CD4-positive, alpha-beta T cell (primary cell): ENCODE measurements at places on chromosomes 12 and 14. TPM values are rescaled to one million over a fixed set of nuclear protein-coding genes. Genes with fewer than 3 reads are reported as not detected.

Gene FGF23
- total RNA-seq = not detected

Gene LAG3
- total RNA-seq = 1.4 TPM

Gene OR10A7
- not detected for total RNA-seq

Gene RNASE1
- total RNA-seq = not detected

- DNase-seq = no peak
These were observed 71.1 kb upstream of the NUDT4 start for GRCh38 chr12:93306636-93307035.

DNA sequence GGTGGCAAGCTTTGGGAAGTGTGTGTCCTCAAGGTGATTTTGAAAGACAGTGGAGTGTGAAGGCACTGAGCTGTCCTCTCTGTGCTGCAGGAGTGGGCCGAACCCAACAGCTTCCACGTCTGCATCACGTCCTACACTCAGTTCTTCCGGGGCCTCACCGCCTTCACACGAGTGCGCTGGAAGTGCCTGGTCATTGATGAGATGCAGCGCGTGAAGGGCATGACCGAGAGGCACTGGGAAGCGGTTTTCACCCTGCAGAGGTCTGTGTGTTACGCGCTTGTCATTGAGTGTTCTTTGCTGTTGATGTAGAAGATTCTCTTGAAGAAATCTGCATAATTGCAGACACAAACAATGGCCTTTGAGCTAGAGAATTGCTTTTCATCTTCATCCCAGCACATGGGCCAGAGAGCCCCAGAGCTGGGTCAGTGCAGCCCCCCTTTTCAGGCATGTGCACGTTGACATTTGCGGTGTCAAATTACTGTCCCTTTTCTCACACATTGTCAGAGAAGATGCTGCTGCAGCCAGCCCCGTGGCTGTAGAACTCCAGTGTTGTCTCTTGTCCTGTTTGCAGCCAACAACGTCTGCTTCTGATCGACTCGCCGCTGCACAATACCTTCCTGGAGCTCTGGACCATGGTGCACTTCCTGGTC lies 63.3 kb downstream of the EP400 start:
- DNase-seq = no peak

DNA sequence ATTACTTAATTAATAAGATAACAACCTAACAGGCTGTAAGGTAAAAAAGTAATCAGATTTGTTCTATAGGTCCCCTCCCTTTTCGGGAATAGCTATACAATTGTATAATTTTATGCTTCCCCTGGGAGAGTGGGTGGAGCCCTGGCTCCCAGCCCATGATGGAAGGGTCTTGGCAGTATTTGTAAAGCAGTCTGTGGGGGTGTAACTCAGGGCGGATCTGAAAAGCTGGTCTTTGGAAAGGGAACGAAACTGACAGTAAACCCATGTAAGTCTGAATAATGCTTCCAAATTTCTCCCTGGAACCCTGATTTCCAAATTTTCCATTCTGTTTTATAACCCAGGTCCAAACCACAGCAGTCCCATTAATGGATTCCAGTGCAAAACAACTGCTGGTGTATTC lies 110.4 kb downstream of the DAD1 start:
- DNase-seq = no peak

GRCh38 chr12:2373307-2373706 lies 320.5 kb downstream of the CACNA1C start:
- DNase-seq = no peak

GRCh38 chr12:39672976-39673375 lies 53.4 kb upstream of the ABCD2 start:
- no peak for DNase-seq

DNA sequence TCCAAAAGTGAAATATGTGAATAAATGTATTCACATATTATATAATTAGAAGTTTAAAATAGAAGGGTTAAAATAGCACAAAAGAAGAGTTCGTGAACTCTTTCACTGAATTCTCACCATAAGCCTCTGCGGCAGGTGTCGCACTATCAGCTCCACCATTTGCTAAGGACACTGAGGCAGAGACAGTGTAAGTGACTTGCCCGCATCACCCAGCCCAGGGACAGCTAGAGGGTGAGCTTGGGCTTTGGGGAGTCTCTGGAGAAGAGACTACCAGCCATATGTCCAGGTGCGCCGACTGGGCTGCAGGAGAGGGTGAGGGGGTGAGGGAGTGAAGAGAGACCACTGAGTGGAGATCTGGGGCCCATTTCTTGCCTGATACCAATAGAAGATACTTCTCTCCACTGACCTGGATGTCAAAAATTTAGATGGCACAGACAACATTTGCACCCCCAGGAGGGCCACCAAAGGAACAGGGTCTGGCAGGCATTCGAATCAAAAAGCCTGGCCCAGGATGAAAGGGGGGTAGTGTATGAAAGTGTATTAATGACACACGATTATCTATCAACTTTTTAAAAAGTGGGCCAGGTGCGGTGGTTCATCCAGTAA lies 28.5 kb downstream of the FAIM2 start:
- no peak for DNase-seq

- no peak for DNase-seq
These were observed 32.1 kb upstream of the STON2 start for GRCh38 chr14:81432219-81432661.

- DNase-seq = no peak
These were observed 128.6 kb upstream of the PLEKHG7 start for GRCh38 chr12:92574051-92574783.

DNA sequence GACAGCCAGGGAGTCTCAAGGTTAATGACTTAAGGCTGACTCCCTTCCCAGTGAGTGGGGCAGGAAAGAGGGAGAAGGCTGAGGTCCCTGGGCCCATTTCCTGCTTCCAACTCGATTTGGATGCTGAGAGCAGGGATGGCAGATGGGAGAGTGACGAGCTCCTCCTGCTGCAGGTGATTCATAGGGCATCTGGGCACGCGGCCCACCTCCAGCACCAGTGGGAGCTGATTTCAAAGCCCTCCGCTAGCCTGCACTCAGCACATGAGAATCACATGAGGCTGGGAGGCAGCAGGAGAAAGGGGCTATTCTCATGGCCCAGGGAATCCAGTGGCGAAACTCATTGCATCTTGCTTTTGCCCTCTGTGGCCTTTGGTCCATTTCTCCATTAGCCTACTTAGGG lies 90.8 kb downstream of the SSPN start:
- no peak for DNase-seq

- no peak for DNase-seq
These were observed 312.3 kb downstream of the ATP23 start for GRCh38 chr12:58253663-58254062.

DNA sequence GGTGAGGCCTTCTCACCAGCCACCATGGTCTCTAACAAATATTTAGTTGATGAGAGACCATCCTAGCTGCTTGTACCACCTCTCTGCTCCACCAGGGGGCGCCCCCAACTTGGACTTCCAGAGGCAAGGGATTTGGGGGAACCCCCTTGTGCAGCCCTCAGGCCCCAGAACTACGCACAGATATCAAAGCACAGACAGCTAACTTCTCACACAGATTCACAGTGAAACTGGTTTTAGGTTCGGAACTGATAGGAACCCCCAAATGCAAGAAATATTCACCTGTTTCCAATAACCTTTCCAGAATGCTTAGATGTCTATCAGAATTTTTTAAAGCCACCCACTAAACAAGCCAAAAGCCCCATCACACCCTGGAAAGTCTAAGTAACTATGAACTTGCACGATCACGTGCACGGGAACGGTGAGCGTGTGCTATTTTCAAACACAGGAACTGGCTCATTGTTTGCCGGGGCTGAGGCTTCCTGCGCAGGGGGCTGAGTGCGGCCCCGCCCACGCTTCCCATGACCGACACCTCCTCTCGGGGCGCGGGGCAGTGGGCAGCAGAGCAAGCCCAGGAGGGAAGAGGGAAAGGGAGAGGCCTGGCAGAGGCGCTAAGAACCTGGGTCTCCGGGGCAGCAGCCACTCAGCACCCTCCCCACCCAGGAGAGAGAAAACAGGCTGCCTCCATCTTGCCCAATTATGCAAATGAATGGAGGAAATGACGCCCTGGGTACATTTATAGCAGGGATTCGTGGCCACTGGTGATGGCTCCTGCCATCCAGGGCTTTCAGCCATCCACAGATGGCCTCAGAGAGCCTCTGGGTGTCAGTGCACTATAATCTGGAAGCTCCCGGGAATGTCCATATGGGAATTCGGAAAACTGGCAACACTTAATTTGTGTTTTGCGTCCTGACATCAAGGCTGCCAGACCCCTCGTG lies 79.4 kb upstream of the GPR68 start:
- peak; percentile 91 for DNase-seq

DNA sequence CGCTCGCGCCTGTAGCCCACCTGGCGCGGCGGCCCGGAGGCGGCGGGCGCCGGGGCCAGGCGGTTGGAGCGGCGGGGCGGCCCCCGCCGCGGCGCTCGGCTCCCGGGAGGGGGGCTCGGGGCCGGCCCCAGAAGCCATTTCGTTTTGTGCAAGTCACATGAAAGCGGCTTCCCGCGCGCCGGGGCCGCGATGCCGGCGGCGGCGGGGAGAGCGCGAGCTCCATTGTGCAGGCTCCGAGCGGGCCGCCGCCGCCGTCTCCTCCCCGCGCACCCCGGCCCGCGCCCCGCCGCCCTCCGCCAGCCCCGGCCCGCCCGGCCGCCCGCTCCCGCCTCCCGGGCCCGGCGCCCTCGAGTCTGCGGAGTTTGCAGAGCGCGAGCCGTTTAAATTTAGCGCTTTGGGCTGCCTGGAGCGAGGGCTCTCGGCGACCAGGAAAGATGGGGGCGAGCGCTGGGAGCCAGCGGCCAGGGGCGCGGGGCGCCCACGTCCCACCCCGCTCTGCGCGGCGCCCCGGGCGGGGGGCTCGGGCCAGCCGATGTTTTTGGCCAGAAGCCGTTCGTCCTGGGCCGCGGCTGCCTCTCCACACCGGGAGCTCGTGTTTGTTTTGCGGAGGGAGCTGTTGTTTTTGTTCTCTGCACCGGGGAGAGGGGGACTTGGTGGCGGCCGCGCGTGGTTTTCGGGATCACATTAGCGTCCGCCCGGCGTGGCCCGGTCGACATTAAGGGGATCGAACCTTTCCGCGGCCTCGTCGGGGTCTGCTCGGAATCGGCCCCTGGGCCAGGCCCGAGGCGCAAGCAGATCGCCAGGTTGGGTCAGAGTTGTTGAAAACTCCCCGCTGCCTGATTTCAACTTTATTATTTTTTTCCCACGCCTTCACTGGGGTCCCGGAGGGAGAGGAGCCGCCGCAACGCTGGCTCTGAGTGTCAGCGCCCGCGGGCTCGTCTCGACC lies 982 bp downstream of the BCL7A start:
- peak; percentile 10 for DNase-seq

DNA sequence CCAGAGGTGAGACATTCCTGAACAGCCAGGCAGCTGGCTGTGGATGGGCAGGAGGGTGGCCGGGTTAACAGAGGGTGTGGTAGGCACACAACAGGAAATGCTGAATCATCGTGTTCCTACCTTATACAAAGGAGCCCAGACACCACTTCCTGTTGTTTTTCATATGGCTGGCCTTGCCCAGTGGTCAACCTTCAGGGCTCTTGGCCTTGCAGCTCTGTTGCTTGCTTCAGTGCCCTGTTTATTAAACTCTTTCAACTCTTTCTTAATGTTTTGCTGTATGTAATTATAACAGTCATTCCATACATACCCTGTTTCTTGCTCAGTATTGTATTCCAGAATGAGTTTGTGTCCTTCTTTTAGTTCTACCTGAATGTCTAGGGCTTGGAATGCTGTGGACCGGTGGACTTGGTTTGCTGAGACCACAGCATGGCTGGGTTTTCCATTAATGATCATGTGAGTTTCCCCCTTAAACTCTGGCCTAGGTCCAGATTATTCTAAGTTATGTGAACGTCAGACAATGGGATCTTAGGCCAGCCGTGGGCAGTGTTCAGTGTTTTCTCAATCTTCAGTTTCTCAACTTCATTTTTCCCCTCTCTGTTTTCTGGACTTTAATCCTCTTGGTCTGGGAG lies 11.9 kb downstream of the CFAP54 start:
- DNase-seq = peak; percentile 46

DNA sequence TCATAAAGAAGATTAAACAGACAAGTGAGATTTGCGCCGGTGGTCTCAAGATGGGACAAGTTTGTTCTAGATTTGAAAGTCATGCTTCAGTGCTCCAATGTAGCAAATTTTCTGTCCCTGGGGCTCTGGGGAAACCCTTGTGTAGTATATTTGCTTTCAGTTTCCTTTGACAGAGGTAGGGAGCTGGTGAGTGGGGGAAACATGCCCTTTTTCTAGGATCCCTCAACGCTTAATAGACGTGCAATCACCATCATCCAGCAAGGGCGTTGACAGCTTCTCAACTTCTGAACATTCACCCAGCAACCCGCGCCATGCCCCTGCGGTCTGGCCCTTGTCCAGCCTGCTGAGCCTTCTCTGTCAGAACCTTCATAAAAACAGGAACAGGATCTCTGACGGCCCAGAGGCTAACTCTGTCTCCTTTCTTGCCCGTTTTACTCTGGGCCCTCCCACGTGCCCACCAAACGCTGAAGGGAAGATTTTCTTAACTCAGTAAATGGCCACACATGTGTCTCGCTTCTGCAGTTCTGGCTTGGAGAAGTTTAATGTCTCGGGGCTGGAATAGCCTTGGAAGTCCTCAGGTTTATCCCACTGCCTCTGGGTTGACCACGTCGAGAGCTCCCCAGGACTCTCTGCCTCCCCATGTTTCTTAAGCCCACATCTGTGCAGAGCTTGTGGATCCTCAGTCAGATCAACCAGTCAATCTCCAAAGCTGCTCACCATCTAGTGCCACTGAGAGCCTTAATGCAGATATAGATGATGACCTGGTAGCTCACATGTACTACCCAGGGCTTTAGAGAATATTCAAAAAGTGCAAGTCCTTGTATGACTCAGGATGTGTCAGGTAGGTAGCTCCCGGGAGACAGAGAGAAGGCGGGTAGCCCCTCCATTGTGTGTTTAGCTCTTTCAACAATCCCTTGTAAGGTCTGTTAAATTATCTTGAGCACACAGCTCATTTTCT lies 58.1 kb upstream of the CCND2 start:
- peak; percentile 55 for DNase-seq

DNA sequence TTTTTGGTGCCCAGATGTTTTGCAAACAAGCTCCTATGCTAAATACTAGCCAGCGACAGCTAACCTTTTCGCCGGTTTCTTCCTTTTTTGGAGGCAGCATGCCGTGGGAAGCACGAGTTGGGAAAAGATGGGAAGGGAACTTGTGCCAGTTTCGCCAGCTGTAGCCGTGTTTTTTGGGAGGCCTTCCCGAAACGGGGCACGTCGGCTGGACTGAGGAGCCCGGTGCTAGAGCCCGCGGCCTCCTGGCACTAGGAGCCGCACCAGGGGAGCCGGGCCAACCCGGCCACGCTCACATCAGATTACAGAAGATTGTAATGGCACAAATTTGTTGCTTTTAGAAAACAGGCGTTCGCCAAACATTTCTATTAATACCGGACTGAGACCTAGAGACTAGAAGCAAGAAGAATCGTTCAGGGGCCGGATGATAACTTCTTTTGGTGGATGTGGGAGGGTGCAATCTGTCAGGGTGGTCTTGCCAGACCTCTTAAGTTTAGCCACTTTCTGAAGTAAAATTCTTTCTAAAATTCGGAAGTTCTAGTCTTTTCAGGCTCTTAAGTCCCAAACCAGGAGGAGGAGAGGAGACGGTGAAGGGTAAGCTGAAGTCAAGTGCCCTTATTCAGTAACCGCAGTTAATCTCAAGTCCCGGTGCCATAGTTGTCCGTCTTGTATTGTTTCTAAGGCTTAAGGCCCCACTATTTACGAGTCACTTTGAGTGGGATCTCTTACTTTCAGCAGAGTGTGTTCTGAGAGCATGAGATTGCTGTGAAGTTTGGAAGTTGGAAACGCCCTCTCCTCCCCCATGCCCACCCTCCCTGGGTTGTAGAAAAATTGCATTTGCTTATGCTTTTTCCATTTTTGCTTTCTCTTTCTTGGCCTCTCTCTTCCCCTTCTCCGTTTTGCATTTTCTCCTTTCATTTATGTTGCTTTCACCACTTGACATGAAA lies 1.3 kb downstream of the RASSF3 start:
- peak; percentile 27 for DNase-seq

GRCh38 chr12:52752516-52752915 lies 24.6 kb downstream of the KRT76 start:
- no peak for DNase-seq
